ENCODE measurements at places on chromosomes 7 and 10.

GRCh38 chr10:122368502-122369254 is 5.8 kb upstream of the PLEKHA1 start:
- no peak for DNase-seq

- DNase-seq, result no peak
Measured at GRCh38 chr10:15472008-15472407, 100.9 kb upstream of the FAM171A1 start.

GRCh38 chr10:44422570-44423101 is 37.7 kb upstream of the CXCL12 start:
- no peak for DNase-seq

DNA sequence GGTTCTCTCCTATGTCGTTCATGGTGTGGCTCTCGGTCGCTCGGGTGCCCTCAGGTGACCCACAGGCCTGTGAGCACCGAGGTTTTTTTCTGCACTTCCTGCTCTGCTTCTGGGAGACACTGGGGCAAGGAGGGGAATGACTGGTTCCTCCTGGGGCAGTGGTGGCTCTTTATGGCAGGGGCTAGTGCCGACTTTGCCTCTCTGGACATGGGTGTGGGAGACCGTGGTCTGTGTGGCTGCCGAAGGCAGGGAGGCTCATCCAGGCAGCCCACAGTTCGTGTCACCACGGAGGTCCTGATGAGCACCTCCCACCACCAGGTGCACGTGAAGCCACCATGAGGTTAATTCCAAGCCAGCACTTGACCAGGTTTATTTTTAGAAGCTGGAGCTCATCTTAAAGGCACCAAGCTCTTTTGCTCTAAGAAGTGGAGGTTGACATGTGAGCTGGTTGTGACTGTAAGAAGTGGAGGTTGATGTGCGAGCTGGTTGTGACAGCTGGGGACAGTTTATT is 24.7 kb upstream of the DPYSL4 start:
- DNase-seq, result no peak

DNA sequence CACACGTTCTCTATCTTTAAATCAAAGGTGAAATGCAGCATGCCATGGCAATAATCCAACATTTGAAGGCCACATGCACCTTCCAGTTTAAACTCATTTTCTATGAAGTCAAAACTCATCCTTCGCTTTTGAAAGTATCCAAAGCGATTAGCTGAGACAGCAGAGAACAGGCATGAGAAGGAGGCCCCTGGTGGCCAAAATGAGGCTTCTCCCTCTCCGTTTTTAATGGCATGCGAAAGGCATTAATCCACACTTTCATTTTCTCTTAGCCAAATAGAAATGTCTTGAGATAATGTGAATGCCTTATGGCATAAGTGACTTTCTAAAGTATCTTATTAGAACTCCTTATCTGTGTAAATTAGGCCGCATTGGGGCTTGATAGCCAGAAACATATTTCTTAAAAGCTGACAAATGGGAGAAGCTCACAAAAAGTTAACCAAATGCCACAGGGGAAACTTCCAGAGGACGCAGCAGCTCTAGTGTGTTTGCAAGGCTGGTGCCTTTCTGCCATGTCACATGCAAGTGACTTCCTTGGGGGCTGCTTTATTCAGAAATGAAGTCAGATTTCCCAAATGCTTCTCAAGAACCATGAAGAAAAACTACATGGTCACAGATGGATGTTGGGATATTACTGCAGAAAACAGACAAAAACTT is 1189.6 kb downstream of the SORCS1 start:
- DNase-seq, result no peak

DNA sequence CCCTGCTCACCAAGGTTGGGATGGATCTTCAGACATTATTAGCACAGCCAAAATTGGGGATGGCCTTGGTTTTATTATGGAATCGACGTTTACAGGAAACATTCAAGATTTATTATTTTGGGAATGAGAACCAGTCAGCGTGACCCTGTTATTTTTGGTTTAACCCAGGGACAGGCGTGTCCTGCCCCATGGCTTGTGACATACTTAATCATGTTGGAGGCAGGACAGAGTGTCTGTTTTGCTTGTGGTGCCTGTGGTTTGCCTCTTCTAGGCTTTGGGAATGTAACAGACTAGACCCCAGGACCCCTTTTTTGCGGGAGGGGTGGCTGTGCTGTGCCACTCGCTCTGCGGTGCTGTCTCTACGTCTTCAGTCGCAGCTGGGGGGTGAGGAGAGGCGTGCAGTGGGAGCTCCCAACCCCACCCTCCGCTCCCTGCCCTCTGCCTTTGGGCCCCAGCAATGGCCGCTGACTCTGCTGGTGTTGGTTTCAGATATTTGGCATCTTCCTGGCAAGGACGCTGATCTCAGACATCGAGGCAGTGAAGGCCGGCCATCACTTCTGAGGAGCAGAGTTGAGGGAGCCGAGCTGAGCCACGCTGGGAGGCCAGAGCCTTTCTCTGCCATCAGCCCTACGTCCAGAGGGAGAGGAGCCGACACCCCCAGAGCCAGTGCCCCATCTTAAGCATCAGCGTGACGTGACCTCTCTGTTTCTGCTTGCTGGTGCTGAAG is 20.1 kb upstream of the SH2D4B start:
- no peak for DNase-seq

DNA sequence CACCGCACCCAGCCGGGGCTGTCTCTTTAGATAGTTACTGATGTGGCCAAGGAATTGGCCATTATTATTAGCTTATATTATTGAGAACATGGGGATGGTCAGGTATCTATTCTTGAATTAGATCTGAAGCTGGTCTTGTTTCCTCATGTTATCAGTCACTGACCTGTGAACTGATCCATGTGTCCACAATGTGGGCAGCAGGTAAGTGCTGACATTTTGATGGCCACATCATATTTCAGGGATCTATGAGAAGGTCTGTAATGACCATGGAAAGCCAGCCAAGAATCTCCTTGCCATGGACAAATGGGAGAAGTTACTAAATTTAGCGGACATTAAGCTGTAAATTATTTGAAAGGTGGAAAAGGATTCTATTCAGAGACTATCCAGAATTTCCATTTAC is 61.4 kb downstream of the GBF1 start:
- DNase-seq, result no peak

DNA sequence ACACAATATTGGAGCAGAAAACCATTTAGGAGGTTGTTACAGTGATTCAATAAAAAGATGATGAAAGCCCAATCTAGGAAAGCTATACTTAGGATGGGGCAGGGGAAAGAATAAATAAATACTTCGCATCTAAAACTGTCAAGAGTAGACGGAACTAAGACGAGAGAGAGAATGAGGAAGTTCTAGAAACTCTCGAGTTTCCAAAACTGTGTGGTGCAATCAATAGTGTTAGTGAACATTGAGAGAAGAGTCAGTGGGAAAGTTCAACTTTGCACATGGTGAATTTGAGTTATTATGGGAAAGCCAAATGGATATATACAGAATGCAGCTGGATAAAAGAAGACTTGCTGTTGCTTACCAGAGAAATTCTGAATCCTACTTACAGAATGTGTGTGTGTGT is 133.8 kb upstream of the MEOX2 start:
- no peak for DNase-seq

DNA sequence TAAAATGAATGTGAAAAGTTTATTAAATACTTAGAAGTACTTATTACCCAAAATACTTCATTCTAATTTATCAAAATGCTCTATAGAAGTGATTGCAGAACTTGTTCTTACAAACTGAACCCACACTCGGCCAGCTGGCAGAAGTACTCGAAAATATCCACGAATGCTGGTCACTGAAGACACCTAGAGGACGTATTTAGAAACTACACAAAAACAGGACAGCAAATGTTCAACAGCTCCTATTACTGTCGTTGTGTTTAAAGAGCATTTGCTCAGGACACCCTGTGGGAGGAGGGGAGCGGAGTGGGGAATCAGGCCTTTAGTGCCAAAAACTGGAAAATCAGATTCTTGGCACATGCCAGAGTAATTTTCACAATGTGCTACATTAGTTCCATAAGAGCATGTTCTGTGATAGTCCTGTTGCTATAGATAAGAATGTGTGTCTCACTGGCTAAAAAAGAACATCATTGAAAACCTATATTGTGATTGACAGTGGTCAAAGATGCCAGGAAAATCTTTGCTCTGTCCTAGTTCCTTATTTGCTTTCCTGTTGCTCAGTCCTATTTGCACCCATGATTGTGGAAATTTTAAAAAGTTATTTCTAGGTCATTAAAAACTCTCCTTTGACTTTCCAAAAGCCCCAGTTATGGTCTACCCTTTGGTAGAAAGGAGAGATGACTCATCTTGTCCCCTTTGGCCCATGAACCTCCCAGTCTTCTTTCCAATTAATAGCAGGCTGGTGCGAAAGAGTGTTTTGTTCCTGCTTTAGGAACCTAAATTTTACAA is 49.0 kb upstream of the NRBF2 start:
- peak; percentile 84 for DNase-seq

GRCh38 chr10:87605628-87606251 is 53.9 kb upstream of the PAPSS2 start:
- DNase-seq, result no peak

- no peak for DNase-seq
Measured at GRCh38 chr7:40197527-40197926, 62.7 kb downstream of the SUGCT start.

- no peak for DNase-seq
Measured at GRCh38 chr7:153091477-153091876, 331.9 kb downstream of the ACTR3B start.

- no peak for DNase-seq
Measured at GRCh38 chr7:69966766-69967591, 368.7 kb downstream of the AUTS2 start.

- DNase-seq, result no peak
Measured at GRCh38 chr7:69946901-69947300, 348.6 kb downstream of the AUTS2 start.

DNA sequence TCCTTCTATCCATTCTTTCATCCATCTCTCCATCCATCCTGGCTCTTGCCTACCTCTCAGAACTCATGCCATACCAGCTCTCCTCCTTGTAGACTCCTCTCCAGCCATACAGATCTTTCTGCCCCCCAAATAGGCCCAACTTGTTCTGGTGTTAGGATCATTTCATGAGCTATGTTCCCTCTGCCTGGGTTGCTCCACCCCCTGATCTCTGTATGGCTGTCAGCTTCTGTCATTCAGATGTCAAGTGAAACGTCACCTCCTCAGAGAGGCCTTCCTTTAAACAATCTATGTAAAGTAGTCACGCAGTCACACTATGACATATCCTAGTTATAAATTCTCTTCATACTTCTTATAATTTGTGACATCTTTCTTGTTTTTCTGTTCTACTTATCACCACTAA is 42.3 kb upstream of the PNLIPRP3 start:
- no peak for DNase-seq

DNA sequence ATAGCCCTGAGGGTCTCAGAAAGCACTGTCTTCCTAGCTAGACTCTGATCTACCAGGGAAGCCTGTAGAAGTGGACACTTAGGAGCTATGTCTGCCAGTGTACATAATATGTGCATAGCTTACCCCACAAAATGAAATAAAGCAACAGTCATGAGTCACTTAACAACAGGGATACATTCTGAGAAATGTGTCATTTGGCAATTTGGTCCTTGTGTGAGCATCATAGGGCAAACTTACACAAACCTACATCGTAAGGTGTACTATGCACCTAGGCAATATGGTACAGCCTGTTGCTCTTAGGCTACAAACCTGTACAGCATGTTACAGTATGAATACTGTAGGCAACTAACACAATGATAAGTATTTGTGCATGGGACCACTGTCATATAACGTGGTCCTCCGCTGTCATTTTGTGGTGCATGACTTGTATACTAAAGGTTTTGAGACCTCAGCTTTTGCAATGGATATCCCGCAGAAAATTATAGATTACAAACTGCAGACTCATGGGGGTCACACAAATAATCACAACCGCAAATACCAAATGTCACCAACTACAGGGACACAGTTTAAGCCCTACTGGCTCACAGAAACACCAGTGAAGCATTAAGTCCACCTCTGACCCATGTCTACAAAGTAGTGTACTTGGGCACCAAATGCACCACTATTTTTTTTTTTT is 1.7 kb downstream of the URGCP start:
- peak; percentile 18 for DNase-seq

DNA sequence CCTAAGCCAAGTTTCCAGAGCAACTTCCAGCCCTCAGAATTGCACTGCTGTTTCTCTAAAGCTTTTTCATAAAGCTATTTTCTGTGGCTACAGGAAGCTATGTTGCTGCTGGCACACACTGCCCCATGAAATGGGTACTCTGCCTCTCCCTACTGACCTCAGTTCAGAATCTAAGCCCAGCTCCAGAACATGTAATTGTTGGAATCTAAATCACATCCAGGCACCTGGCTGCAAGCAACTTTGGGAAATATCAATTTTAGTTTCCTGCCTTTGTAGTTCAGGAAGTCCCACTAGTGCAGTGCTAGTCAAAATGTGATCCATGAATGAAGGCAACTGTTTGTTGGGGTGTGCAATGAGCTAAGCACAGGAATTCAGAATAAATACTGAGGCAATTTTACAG is 226.2 kb downstream of the THSD7A start:
- DNase-seq, result no peak

DNA sequence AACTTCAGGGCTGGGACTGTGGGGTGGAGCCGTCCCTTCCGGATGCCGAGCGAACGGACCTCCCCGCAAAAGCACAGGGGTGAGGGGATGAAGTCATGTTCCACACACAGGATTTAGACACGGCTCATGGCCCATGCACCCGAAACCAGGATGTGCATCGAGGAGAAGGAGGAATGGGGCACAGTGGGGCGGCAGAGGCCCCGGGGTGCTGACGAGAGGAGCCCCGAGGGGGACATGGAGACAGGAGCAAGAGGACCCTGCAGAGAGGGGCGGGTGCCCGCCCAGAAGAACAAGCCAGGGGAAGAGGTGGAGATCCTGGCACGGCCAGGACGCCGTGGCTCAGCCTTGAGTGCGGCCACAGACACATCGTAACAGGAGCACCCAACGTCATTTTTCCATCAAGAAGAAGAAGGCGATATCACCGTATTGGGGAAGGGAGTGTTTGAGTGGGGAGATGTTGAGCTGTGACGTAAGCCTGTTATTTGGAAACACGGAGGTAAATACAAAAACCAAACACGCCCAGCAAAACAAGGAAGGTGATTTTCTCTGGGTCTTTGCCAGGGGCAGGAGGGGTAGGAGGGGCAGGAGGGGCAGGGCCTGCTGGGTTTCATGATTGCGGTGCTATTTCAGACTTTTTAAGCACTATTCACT is 25.3 kb upstream of the FOXL3 start:
- no peak for DNase-seq

DNA sequence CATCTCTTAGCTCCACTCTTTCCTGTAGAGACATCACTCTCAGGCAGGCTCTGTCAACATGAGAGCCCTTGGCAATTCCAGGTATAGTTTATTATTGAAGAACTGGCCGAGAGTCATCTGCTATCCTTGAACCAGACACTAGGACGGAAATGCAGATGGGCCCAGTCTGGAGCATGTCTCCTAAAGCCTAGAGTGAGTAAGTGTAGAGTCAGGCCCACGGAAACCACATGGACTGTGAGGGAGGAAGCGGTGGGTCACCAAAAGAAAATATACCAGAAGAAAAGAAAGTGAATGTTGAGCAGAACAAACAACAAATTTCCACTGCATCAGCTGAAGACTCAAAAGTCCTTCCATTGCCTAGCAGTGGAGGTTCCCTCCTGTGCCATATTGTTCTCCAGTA is 15.7 kb upstream of the RELN start:
- peak; percentile 11 for DNase-seq

All from HCEC 1CT (cell line).